Bone marrow (tissue), 2 donors: ENCODE measurements at places on chromosomes 2 and 18.

DNA sequence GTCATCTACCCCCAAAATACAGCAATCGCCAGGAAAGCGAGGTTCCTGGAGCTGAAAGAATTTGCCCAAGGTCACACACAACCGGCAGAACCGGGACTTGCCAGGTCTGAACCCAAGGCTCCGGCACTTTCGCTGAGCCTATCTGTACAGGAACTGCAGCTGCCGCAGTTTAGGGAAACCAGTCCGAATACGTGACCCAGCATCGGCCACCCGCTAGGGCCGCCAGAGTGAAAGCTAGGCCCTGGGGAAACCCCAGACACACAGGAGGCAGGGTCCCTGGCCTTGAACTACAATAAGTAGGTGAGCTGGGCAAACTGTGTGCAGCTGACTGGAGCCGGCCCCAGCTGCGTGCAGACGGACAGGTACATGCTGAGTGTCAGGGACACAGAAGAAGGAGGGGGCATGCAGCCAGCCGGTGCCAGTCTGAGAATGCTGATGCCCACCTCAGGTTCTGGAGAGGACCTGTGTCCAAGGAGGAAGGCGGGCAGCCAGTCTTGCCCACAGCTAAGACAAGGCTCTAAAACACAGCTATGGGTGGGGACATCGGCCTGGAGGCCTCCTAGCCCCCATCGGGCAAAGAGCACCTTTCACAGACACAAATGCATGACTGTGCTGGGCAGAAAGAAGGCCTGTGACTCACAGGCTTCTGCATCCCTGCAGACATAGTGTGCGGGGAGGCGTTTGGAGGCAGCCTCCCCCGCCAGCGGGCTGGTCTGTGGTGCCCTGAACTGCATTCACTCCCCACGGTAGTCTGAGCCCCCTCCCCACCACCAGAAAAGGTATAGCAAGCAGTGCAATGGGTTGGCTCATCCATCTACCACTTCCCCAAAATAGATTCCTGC lies 107.4 kb upstream of the ID2 start:
- DNase-seq = no peak

DNA sequence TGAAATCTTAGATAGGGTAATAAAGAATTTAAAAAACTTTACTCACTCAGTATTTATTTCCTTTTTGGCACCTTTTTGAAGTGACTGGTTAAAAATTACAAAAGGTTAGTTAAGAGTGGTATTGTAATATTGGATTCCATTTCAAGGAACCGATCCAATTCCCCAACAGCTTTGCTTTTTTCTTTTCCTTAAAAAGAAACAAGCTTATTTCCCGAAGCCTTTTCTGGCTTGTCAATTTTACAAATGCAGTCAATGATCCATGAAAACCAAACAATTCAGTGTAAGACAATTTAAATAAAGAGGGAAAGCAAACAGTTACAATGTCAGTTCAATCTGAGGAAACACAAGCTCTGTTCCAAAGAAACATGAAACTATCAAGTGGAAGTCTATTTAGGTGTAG lies 200.2 kb downstream of the RIT2 start:
- no peak for DNase-seq

DNA sequence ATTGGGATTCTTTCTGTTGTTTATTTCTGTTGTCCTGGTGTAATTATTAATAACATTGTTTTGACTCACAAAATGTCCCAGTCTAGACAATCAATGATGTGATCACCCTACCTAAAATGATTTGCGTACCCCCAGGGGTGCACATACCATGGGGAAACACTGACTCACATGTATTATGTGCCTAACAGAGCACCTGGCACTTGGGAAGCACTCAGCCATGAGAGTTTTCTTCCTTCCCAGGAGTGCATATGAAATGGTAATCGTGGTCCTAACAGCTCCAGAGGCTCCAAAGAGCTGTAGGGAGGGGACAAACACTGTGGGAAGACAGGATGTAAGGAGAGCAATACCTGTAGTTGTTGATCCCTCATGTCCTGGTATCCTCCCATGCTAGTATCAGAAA lies 187.8 kb upstream of the ERBB4 start:
- DNase-seq = no peak

GRCh38 chr2:173134703-173135102 lies 59.1 kb downstream of the MAP3K20 start:
- peak; percentile 5 for DNase-seq

GRCh38 chr2:241857041-241857541 lies 1.6 kb downstream of the PDCD1 start:
- DNase-seq = no peak

DNA sequence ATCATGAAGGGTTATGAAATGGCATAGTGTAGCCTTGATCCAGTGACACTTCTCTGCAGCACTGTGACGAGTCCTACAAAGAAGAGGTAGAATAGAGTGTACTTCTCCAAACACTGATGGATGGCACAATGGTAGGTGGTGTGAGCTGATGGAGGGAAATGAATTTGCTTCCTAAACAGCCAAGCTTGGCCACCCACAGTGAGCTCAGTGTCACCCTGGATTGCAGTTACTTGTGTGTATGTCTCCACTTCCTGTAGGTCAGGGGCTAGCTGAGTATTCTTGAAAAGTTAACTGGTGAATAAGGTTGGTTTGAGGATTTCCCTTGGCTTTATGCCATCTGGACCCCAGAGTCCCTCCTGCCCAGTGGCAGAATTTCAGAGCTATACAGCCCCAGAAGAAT lies 75.9 kb downstream of the VSNL1 start:
- no peak for DNase-seq

- no peak for DNase-seq
Measured at GRCh38 chr2:8433390-8433789, 248.5 kb upstream of the ID2 start.

GRCh38 chr2:76930056-76930744 lies 592.0 kb downstream of the LRRTM4 start:
- no peak for DNase-seq

- no peak for DNase-seq
Measured at GRCh38 chr2:169090133-169090820, 20.9 kb downstream of the DHRS9 start.

DNA sequence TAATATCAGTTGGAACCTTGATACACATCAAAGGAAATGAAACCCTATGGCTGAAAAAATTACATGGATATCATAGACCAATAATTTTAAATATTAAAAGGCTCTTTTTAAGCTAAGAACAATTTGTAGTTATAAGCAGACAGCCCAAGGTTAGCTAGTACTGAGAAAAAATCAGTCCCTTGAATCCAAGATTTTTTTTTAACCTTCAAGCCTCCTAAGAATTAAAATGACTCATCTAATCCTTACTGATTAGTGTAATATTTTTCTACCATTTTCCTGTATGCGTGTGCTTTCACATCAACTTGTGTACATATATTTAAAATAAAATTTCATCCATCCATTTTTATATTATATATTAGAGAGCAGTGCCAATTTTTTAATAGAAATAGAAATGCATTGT lies 1004.9 kb upstream of the ZEB2 start:
- DNase-seq = no peak

- DNase-seq = no peak
Measured at GRCh38 chr2:105517814-105518705, 119.2 kb upstream of the FHL2 start.

DNA sequence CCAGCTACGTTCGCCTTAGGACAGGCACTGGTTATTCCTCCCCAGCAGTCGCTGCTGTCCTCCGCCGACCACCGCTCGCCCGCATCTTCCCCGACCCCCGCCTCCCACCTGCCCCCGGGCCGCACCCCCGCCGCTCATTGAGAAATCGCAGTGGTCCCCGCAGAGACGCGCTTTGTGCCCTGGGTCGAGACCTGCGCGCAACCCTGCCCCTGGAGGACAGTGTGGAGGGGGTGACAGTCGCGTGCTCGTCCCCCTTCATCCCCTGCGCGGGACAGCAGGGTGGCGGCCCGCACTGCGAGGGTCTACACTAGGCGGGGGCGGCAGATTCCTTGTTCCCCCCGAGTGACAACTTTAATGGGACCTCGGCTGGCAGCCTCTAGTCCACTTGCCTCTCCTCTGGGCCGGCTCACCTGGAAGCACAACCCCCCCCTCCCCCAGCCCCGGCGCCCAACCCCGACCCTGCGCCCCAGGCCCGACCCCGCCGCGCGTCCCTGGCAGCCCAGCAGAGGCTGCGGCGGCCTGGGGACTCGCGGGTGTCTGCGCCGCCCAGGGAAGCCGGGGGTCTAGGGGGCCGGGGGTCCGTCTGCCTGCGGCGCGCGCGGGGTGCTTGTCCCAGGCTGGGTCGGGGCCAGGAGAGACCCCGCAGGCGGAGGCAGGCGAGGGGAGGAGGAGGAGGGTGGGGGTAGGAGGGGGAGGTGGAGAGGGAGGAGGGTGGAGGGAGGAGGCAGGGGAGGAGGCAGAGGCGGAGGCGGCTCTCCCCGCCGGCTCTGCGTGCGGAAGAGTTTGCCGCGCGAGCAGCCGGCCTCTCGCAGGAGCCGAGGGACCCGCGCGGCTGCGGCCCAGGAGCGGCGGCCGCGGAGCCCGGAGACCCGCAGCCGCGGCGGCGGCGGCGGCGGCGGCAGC lies at the start of gene NPAS2:
Gene NPAS2 (plus strand): TSS at position 770 of the 903 bp plus-strand sequence. CDS start 84,616 bp downstream, outside the sequence.
- no peak for DNase-seq

- DNase-seq = no peak
Measured at GRCh38 chr2:208392300-208392699, 14.3 kb upstream of the PTH2R start.

GRCh38 chr2:225737556-225737955 lies 338.0 kb downstream of the NYAP2 start:
- DNase-seq = no peak

DNA sequence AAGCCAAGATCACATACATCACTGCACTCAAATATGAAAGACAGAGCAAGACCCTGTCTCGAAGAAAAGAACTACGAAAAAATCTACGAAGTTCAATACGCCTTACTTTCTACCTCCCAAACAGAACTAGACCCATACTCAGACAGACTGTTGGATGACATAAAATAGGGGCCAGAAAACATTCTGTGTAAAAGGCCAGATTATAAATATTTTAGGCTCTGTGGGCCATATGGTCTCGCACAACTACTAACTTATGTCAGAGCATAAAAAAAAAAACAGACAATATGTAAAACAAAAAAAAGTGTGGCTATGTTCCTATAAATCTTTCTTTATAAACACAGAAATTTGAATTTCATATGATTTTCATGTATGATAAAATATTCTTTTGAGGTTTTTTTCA lies 40.8 kb downstream of the NBAS start:
- DNase-seq = no peak

GRCh38 chr2:177667626-177668025 lies 275.1 kb downstream of the AGPS start:
- no peak for DNase-seq

DNA sequence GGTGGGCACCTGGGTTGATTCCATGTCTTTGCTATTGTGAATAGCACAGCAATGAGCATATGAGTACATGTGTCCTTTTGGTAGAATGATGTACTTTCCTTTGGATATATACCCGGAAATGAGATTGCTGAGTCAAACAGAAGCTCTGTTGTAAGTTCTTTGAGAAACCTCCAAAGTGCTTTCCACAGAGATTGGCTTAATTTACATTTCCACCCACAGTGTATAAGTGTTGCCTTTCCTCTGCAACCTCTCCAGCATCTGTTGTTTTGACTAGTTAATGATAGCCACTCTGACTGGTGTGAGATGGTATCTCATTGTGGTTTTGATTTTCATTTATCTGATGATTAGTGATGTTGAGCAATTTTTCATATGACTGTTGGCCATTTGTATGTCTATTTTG lies 194.8 kb downstream of the ZNF804A start:
- no peak for DNase-seq

DNA sequence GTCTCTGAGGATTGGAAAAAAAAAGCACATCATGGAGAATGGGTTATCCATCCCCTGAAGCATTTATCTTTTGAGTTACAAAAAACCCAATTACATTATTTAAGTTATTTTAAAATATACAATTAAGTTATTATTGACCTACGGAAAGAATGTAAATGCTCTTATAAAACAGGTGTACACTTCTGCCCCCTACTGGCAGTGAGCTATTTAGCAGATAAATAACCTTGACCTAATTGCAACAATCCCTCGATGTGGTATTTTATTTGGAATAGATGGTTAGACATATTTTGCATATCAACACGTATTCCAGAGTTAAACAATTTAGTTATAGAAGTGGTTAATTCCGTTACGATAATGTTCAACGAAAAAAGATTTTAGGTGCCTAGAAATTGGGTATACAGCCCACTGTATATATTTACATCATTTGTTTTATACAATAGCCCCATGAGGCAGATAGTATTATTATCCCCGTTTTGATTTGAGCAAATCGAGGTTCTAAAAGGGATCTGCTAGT lies 9.1 kb upstream of the DAW1 start:
- DNase-seq = no peak

GRCh38 chr18:76660571-76661192 lies 161.7 kb upstream of the ZNF236 start:
- no peak for DNase-seq

DNA sequence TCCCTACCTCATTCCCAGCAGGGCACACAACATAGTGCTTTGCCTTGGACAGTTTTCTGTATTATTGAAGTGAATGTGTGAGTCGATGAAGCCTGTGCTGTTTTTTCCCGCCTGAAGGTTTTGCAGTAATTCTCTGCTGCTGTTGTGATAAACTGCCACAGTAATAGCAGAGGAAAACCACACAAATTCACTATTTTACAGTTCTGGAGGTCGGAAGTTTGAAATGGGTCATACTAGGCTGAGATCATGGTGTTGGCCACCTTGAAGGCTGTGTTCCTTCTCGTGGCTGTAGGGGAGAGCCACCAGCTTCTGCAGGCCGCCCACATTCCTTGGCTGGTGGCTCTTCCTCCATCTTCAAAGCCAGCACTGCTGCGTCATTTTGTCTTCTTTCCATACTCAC lies 678 bp upstream of the SLC16A14 start:
- no peak for DNase-seq

- no peak for DNase-seq
Measured at GRCh38 chr2:85713836-85714235, 19.7 kb downstream of the GNLY start.

GRCh38 chr2:145221032-145221431 lies 701.1 kb upstream of the ZEB2 start:
- DNase-seq = no peak

DNA sequence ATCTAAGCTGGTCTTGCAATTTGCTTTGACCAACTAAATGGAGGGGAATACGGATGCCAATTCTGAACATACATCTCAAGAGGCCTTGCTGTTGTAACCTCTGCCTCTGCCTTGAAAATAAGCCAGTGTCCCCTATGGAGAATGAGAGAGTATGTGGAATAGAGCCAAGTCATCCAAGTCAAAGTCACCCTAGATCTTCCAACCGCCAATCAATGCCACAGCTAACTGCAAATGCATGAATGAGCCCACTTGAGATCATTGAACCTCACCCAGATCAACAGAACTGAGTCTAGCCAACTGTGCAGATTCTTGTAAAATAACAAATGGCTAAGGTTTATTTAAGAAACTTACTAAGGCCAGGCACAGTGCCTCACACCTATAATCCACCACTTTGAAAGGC lies 139.8 kb upstream of the TANK start:
- DNase-seq = no peak

GRCh38 chr2:41962922-41963622 lies 84.7 kb upstream of the PKDCC start:
- no peak for DNase-seq

DNA sequence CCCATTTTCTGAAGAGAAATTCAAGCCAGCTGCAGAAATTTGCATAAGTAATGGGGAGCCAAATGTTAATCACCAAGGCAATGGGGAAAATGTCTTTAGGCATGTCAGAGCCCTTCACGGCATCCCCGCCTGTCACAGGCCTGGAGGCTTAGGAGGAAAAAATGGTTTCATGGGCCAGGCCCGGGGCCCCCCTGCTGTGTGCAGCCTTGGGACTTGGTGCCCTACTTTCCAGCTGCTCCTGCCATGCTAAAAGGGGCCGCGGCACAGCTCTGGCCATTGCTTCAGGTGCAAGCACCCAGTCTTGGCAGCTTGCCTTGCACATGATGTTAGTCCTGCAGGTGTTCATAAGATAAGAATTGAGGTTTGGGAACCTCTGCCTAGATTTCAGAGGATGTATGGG lies 1235.7 kb downstream of the DPP10 start:
- DNase-seq = no peak
